ENCODE measurements at places on chromosomes 12 and 14.

DNA sequence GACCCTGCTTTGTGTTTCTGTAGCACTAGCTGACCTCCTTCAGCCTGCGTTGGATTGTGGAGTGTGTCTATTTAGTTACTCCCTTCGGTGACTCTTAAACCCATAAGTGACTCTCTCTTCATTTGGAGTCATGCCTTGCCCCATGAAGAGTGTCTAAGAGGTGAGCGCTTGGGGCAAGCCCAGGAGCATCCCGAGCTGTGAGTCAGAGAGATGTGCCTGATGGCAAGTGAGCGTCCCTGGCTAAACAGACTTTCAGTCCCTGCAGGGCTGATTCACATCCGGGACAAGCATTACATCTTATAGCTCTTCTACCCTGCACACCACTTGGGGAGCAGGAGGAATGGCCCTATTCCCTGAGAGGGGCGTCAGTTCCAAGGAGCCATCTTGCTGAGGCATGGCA, 24.3 kb upstream of the ATF1 start:
- DNase-seq, result no peak

DNA sequence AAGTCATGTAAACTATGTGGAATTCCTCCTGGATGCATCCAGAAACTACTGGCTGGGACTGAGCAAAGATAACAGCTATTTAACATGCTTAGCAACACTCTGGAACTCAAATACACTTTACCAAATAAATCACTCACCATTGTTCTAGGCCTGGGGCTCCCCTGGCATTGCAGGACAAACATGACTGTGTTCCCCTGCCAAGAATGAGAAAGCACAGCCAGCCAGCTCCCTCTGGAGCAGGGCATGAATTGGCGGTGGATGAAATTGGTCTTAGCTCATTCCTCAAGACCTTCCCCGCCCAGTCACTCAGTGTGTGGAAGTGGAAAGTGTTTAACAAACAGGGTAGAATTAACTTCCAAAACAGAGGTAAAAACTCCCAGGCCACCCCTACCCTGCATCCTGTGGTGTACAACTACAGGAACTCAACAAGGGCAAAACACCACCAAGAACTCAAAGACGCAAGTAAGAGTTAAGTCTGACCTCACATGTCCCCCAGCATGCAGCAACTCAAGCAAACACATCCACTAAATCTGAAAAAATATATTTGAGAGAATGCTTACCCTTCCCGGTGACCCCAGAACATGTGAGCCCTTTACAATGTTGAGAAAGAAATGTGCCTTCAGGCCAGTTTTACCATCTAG, 58.4 kb upstream of the BDKRB2 start:
- no peak for DNase-seq

GRCh38 chr12:6052206-6052939, 72.1 kb downstream of the VWF start:
- no peak for DNase-seq

DNA sequence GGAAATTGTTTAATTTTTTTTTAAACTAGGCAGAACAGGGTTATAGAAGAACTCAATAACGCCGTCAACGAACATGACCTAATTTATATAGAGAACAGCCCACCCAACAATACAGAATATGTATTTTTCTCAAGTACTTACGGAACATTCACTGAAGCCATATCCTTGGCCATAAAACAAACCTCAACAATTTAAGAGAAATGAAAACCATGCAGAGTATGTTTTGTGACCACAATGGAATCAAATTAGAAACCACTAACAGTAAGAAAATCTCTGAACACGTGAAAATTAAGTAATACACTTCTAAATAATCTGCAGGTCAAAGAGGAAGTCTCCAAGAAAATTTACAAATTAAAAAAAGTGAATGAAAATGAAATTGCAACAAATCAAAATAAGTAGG, 9.4 kb downstream of the SART3 start:
- no peak for DNase-seq

DNA sequence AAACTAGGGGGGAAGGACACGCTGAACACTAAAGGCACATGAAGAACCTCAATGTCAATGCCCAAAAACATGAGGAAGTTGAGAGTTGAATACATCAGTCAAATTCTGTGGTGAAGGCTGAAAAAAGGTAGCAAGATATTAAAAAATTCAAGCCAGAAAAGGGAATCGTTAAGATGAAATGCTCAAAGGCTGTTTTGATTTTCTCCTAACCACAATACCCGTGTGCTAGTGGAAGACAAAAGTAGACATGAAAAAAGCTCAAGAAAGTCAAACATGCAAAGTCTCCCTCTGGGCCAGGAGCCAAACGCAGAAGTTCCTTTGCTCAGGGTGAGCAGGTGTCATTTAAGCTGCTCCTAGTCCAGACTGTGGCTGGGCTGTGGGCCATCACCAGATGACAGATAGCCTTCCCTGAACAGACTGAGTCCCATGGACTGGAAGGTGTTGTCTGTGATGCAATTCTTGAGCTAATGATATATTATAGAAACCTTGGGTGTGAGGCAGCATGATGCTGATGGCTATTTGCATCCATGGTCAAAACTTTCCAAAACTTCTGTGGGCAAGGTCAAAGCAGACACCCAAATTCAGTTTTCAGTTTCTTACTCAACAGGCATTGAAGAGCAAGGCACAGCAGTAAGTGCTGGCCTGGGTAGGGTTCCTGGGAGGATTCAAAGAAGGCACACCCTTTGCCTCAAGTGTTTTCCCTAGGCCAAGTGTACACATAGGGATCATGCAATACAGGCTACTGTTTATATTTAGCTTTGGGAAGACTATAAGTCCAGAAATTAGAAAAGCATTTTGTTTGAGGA, 81.6 kb downstream of the MYRFL start:
- DNase-seq, result no peak

DNA sequence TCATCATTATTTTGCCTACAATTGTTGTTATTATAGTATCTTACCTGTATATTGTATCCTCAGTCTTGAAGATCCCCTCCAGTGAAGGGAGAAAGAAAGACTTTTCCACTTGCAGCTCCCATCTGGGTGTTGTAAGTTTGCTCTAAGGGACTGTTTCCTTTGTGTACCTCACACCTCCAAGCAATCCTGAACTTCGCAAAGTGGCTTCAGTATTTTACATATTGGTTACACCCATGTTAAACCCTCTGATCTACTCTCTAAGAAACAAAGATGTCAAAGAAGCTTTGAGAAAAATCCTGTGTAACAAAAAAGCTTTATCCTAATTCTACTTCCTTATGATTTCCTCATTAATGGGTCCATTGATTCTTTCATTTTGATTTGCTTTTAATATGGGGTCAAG, 10.1 kb upstream of the OR9K2 start:
- no peak for DNase-seq

DNA sequence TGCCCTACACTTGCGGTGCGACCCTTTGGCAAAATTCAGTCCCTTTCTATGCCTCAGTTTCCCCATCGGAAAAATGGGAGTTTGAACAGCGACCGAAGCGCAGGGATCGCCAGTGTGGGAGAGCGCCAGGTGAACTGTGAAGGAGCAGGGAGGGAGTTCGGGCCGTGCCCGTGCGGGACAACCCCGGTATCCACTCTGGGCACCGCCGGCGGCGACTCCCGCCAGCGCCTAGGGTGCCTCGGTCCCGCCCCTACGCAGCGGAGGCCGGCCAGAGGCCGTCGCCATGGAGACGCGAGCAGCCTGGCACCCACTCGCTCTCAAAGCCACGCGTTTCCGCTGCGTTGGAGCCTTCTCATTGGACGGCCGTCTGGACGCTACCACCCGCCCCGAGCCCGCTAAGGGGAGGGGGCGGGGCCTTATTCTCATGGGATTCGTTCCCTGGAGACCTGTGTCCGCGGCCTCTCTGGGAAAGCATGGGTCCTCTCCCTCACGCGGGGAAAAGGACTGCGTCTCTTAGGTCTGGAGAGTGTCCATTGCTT, 729 bp upstream of the MLEC start:
- peak; percentile 99 for DNase-seq

- no peak for DNase-seq
Observed at GRCh38 chr14:68730811-68731425, 61.9 kb downstream of the ZFP36L1 start.

DNA sequence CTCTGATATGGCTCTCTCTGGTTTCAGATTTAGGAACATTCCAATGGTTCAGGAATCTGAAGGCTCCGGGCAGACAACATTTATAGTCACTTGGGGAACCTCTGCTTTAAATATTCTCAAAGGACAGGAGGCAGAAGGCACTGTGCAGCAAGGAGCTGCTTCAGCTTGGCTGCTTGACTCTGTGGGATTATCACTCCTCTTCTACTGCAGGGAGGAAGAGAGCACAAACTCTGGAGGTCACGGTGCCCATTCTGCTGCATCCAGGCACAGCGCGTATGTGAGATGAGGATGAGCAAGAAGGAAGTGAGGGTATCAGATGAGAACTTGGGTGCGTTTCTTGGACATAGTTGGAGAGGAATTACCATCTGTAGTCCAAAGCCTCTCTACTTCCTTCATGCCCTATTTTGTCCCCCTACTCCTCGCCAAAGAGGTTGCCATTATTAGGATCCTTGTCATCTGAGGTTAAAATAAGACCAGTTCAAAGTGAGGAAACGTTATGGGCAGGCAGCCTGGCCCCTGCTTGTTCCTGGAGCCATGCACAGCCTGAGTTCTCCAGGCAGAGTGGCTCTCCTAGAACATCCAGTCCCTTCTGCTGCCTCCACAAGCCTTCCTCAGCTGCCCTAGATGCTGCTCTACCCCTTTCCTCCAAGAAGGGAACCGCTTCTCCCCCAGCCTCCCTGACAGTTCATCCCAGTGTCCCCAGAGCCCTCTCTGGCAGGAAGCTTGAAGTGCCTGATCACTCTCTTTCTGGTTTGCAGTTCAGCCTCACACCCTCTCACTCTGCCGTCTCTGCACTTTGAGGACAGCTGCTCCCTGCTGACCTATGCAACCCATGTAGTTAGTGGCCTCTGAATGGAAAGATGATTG, 12.5 kb downstream of the FGF6 start:
- no peak for DNase-seq

GRCh38 chr14:103696070-103696402, 19.2 kb downstream of the XRCC3 start:
- no peak for DNase-seq

DNA sequence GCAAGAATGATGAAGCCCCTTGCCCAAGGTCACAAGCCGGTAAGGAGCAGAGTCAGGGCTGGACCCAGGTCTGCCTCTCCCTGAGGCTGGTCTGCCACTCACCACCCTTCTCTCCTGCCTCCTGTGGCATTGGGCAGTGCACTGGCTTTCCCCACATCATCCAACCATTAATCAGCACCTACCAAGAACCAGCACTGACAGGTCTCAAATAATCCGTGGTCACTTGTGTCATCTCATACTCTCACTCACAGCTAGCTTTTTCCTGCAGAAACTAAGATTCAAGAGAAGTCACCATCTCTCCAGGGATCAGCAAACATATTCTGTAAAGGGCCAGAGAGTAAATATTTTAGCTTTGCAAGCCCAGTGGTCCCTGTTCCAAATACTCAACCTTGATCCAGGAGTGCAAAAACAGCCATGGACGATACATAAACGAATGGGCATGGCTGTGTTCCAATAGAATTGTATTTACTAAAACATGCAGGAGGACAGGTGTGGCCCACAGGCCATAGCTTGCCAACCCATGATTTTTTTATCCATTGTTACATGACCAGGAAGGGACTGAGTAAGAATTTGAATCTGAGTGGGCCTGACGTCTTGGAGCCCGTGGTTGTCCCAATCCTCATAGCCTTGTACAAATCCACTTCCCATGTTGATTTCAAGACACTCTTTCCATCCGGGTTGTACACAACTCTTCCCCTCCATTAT, 374.2 kb downstream of the BCL11B start:
- DNase-seq, result no peak

GRCh38 chr14:103908580-103908979, 19.7 kb upstream of the TDRD9 start:
- DNase-seq, result no peak

- DNase-seq, result no peak
Observed at GRCh38 chr12:793037-793436, 40.7 kb downstream of the WNK1 start.

DNA sequence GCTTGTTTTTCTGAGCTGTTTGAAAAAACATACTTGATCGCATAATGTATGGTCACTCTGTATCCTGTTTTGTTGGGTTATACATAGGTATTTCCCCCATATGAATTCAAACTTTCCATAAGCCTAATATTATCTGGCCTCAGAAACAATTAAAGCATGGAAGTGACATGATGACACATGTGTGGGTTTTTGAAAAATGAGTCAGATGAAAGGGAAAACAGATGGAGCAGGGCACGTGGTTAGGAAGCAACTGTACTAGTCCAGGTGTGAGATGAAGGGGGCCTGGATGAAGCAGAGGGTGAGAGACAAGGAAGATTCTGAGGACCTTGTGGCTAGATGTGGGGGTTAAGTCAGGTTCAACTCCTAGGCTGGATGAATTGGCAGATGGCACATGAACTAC, 92.7 kb upstream of the DNM1L start:
- DNase-seq, result no peak

DNA sequence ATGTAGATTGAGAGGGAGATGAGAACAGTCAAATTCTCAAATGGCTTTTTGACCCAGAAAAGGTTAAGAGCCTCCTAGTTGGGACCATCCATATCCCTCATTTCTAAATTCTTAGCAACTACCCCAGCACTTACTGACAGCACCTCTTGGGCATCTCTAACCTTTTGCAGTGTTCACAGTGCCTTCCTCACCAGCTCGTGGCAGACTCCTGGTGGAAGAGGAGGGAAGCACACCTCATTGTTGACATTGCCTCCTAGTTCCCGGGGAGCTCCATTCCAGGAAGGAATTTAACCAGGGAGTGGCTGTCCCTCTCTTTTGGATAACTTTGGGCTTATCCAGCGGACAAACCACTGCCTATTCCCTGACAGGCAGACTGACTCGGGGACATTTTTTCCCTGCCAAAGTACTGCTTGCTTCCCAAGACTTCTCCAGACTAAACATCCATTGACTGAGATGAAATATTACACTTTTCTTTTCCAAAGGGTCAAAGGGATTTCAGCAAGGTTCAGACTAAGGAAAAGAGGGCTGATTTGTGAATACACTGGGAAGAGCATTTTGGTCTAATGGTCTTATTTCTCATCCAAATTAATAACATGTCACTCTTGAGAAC, 9.0 kb upstream of the OR6J1 start:
- peak; percentile 1 for DNase-seq

DNA sequence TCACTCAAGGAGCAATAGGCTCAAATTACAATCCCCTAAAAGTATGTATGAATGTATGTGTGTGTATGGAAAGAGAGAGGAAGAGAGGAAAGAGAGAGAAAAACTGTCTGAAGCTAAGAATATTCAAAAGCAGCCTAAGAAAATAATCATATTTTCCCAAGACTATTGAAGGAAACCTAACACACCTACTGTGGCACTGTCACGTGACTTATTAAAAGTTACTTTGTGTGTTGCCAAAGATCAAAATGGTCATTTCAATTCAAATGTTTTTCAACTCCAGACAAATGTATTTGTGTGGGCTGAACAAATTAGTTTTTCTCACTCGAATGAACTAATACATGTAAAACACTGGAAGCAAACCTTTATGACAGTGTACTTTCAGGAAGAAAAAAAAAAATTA, 368.9 kb upstream of the RPL10L start:
- DNase-seq, result no peak
